Brain (organoid and tissue), 16 donors: ENCODE measurements at places on chromosomes 13 and 19.

- no peak for DNase-seq
Measured at GRCh38 chr13:24272452-24273161, 36.8 kb upstream of the C1QTNF9 start.

DNA sequence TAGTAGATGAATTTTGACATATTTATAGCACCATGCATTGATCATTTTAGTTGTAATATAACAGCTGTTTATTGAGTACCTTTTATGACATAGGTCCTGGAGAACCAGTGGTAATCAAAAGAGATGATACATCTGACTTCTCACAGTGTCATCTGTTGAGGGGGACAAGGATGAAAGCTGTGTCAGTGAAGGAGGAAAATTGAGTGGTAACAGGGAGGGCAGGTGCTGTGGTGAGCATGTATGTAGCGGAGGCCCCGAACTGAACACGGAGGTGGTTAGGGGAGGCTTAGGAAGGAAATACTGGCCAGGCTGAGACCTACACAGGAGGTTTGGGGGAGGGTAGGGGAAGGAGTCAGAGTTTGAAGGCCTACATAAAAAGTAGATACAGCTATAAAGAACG is 199.7 kb downstream of the GGACT start:
- DNase-seq, result no peak

- DNase-seq, result no peak
Measured at GRCh38 chr19:35030257-35031071, at the start of gene SCN1B. TSS of gene SCN1B (plus strand) at chr19:35030470. CDS start at chr19:35030821, 351 bp downstream.

GRCh38 chr13:29859971-29860370 is 9.6 kb upstream of the UBL3 start:
- DNase-seq, result no peak

GRCh38 chr13:113654175-113654560 is 3.8 kb downstream of the ATP4B start:
- no peak for DNase-seq

DNA sequence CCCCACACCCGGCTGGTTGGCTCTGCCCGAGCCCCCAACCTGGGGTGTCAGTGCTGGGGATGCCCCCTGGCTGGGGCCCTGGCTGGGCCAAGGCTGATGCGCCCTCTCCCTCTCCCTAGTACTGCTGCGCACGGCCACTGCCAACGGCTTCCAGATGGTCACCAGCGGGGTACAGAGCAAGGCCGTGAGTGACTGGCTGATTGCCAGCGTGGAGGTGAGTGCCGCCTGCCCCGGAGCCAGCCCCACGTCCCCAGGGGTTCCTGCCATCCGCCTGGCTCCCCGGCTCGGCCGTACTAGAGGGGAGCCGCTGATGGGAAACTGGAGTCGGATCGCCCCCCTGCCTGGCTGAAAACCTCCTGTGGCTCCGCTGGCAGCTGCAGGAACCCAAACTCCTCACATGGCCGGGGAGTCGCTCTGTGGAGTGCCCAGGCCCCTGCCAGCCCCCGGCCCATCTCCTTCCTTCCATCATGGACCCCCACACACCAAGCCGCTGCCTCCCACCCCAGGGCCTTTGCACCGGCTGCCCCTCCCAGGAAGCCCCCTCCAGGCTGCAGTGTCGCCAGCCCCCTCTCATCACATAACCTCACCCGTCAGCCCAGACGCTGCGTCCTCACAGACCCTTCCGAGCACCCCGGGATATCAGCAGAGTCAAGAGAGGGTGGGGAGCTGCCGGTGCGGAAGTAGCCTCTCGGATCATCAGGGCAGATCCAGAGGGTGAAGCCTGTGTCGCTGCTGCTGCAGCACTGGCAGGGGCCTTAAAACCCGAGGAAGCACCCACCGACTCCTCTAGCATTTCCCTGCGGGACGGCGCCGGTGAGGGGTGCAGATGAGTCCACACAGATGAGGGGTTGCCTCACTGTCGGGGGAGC is 10.6 kb downstream of the NCLN start:
- no peak for DNase-seq

GRCh38 chr13:84940798-84941197 is 858.4 kb downstream of the SLITRK6 start:
- peak; percentile 41 for DNase-seq

GRCh38 chr19:29269641-29270040 is 56.7 kb upstream of the UQCRFS1 start:
- DNase-seq, result no peak
